CD4-positive, alpha-beta T cell treated with Interleukin-4 for 1 hour (primary cell): ENCODE measurements at places on chromosomes 1 and 21.
A peak's percentile ranks its signal among the peaks of the same experiment; 100 is the strongest.

GRCh38 chr21:44931137-44931500 lies 8.7 kb upstream of the SLX9 start:
- peak; percentile 70 for DNase-seq

DNA sequence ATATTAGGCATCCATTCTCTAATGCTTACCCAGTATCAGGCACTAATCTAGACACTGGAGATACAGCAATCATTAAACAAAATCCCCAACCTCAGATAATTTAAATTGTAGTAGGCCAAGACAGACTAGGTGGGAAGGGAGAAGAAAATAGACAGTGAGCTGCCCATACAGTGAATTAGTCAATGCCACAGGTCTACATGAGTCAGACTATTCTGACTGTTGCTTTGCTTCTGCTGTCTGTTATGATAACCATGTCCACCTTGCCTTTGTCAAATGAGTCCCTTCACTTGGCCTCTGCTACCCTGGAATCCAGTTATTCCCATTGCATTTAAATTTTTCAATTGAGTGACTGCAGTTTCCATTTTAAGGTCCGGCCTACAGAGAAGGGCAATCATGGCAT lies 59.5 kb downstream of the PIK3R3 start:
- no peak for DNase-seq

DNA sequence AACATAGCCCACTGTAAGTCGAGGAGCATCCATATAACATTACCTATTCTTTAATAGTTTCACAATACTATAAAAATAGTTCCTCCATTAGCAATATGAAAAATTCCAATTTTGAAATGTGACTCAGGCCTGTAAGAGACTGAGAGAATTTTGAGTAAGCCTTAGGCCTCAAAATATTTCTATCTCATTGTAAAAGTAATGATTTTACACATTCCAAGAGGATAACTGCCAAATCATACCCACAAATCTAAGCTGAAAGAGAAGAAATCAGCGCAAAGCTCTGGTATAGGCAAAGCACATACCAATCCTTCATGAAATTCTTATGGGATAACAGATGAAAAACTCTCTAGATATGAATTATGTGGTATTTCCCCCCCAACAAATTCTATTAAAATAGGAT lies 144.1 kb downstream of the CDC42BPA start:
- DNase-seq: no peak

GRCh38 chr21:31744182-31744800 lies 12.4 kb upstream of the SCAF4 start:
- DNase-seq: no peak

- no peak for DNase-seq
Measured at GRCh38 chr1:236948381-236948780, 55.9 kb downstream of the MT1HL1 start.

DNA sequence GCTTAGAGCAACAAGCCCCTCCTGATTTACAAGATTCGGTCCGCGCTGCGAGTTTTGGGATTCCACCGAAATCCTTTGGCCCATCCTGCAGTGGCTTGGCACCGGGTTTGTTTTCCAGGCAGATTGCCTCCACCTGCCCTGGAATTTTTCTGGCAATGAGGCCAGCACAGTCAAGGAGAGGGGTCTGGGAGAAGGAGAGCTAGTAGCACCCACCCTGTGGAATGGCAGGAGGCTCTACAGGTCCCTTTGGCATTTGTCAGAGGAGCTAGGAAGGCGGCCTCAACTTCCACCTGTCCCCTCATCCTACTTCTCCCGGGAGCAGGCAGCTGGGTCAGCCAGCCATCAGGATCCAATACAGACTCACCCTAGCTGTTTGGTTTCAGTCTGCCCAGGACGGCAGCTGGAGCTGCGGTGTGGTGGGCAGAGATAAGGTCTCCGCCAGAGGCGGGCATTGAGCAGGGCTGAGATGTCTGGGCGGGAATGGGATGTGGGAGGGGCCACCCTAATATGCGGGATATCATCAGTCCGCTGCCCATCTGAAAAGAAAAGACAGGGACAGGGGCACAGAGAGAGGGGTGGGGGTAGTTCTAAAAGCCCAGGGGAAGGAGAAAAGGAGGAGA lies 37.8 kb upstream of the PRELP start:
- DNase-seq: no peak

DNA sequence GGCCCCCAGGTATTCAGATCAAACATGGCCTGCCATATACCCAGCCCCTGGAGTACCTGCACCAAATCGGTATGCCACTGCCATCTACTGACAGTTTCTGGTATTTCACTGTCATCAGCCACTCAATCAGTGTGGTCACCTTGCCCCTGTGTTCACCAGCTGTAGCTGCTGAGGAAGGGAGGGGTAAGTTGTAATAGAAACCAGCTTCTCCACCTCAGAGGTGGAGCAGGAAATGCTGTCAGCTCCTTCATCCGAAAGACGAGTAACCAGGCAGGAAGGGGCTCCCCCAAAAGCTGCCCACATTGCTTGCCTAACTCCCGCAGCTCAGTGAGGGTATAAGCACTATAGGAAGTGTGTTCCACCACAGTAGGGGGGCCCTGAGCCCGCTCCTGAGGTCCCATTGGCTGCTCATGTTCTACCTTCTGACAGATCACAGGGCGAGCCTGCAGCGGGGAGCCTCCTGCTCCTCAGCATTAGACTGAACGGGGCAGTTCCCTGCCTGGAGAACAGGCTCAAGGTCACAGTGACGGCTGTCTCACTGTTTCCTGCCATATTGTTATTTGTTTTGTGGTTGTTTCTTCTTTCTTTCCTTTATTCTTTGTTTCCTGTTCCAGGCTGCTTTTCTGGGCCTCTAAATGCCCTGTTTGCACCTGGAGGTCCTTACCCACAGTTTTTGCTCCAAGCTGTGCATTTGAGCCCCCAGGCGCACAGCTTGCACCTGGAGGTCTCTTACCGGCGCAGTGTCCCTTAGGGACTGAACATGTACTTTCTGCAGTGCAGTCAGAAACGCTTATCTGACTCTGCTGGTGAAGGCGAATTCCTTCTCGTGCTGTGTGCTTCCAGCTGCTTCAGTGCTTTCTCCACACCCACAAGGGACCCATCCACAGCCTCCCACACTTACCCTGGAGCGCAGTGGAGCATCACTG lies 1638.3 kb downstream of the MRPL39 start:
- DNase-seq: peak; percentile 87

DNA sequence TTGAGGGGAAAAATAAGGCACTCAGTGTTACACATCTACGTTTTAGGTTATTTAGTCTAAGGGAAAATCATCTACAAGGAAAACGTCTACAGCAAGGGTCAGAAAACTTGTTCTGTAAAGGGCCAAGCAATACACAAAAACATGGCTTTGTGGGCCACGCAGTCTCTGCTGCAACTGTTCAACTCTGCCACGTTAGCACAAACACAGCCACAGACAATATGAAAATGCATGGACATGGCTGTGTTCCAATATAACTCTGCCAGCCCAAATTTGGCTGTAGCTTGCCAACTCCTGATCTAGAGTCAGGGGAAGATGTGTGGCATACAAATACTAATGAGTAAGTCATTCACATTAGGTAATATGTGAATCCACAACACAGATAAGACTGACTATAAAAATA lies 40.7 kb downstream of the COA6 start:
- no peak for DNase-seq

- DNase-seq: no peak
Measured at GRCh38 chr1:100793659-100794058, 74.1 kb downstream of the VCAM1 start.

GRCh38 chr1:22139066-22139594 lies 3.8 kb downstream of the WNT4 start:
- no peak for DNase-seq

DNA sequence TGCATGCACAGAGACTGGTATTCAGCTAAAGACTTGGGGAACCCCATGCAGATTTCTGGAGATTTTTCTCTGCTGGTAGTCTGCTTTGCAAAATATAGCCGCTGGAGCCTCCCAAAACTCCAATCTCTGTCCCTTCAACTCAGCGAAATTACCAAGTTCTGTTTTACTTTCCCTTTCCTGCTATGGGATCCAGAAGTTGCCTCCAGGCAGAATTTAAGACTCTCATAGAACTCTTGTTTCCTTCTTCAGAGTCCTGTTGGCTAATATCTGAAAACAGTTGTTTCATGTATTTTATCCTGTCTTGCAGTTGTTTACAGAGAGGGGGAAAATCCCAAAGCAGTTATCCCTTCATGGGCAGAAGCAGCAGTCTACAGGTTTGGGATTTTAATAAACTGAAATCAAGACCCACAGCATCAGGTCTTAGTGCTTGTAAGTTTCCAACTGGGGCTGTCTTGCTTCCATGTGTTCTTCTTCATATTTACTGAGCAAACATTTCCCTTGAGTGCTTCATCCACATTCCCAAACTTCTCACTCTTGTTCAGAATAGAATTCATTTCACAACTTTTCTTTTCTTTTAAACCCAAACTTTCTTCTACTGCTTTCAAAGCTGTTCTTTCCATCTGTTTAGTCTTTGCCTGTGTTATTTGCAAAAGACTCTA lies 221.3 kb upstream of the DMRTA2 start:
- no peak for DNase-seq

GRCh38 chr1:3687504-3687903 lies 35.2 kb downstream of the TP73 start:
- no peak for DNase-seq
